ENCODE measurements at places on chromosomes 6 and 20. TPM values are rescaled to one million over a fixed set of nuclear protein-coding genes. Genes with fewer than 3 reads are reported as not detected.

Gene MAFB
- total RNA-seq: 39.0 TPM

DNA sequence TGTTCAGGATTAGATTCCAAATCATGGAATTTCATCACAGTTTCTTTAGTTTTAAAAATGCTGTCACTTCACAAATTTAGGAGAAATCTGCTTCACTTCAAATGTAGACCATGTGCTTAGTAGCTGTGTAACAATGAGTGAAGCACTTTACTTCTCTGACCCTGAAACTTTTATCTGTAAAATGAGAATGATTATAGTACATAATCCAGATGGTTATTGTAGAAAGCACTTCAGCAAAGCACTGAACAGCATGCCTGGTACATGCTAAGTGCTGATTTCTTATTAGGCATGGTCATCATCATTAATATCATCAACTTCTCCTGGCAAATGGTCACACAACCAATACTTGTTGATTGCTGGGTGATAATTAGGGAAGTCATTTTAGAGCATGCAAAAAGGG is 705.0 kb downstream of the EPHA7 start:
- no peak for DNase-seq

Gene ENPP5
- total RNA-seq: 3.8 TPM

DNA sequence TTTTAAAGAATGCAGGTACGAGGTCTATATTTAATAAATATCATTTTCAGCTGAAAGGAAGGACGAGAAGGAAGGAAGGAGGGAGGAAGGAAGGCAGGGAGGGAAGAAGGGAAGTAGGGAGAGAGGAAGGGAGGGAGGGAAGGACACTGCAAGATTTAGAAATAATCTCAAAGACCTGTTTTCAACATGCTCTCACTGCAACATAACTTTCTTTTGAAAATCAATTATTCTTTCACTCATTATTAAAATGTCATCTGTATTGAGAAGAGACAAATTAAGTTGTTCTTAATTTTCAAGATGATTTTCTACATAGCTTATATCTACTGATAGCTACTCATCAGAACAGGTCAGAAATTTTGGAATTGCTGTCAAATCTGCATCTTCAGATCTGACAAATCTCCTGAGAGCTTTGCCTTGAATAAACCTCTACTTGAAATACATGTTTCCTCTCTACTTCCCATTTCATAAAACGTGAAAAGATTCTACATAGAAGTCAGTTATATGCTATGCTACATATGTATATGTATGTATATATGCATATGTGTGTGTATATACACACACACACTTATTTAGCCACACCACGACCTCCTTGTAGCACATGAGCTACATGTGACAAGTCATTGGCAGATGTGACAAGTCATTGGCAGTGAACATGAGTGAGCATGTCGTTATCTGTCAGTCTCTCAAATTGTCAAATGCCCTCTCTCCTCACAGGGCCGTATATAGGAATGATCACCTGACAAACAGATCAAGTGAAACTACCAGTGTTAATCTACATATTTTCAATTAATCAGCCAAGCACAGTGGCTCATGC is 241.6 kb downstream of the LY86 start:
- no peak for DNase-seq

DNA sequence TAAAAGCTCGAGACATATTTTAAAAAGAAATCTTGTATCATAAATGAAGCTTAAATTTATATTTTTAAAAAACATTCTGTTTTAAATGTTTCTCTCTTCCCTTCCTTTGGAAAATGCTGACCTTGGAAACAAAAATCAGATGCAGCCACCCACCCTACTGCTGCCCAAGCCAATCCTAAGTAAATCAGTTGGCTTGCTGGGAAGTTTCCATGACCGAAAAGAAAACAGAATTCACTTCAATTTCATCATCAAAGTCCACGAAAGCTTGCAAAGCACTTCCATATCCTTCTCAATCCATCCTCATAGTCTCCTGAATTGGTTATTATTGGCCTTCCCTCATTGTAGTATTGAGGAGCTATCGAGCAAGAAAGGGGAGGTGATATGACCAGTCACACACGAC is 80.1 kb downstream of the PLCG1 start:
- no peak for DNase-seq

DNA sequence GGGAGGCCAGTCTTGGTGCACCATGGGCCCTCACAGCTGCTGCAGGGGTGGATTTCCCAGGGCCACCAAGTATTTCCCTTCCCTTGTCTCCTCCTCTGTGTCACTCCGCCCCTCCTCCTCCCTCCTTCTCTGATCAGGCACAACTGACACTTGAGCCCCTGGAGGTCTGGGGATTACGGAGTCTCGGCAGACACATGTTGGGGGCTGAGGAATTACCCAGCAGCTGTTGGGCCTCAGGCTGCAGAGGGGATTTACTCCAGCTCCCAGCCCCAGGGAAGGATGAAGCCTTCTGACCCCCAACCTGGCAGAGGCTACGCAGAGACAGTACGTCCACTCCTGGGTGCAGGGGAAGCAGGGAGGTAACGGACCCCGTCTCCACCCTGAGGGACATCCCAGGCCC is 420.5 kb upstream of the SULF2 start:
- DNase-seq: no peak

Gene CD40
- 15.6 TPM for total RNA-seq

DNA sequence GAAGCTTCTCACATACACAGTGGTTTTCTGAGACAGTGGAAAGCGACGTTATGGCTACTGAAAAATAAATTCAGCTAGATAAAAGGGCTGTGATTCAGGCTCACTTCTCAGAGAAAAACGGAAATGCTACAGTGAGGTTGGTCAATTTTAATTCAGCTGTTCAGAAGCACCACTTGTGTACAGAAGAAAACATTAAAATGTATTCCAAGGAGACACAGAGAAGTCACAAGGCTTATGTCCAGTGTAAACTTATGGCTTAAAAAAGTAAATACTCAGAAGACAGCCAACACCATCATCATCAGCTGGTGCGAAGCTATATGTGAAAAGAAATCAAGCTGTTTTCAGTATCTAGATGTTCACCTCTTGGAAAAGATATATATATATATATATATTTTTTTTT is 68.6 kb downstream of the ABHD12 start:
- DNase-seq: no peak

Gene NEDD9
- 43.0 TPM for total RNA-seq

DNA sequence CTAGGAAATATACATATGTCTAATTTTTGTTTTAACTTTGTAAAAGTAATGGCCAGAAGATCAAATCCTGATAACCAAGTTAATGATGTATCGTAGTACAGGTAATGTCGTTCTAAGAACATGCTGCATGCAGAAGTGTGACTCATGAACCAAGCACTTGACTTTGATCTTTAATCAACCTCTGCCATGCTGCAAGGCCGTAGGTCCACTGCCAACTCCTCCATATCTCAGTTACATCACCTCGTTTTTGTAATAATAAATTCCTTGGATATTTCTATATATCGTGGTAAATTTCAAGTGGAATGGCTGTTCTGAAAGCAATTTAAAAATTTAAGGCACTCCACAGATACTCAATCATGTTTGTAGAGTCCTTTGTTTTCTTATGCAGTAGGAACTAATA is 771.7 kb downstream of the EPHA7 start:
- no peak for DNase-seq

GRCh38 chr6:88562353-88563276 is 396.5 kb upstream of the CNR1 start:
- DNase-seq: peak; percentile 70

- no peak for DNase-seq
Measured at GRCh38 chr6:119079283-119079809, 882 bp upstream of the FAM184A start.

Gene IPCEF1
- 1.6 TPM for total RNA-seq

Gene ARMH2
- total RNA-seq: not detected

GRCh38 chr6:162922563-162923166 is 194.9 kb downstream of the PACRG start:
- DNase-seq: no peak

Gene HLA-DMB
- total RNA-seq: 17.2 TPM

GRCh38 chr6:52739627-52740026 is 23.6 kb downstream of the GSTA2 start:
- peak; percentile 53 for DNase-seq

GRCh38 chr20:58169450-58169849 is 59.0 kb downstream of the ANKRD60 start:
- no peak for DNase-seq
